ENCODE measurements at places on chromosomes 11 and 22.
A peak's percentile ranks its signal among the peaks of the same experiment; 100 is the strongest.

GRCh38 chr11:110279881-110280280, 16.5 kb downstream of the RDX start:
- no peak for DNase-seq

- no peak for DNase-seq
Measured at GRCh38 chr11:20839231-20839630, 169.8 kb downstream of the NELL1 start.

DNA sequence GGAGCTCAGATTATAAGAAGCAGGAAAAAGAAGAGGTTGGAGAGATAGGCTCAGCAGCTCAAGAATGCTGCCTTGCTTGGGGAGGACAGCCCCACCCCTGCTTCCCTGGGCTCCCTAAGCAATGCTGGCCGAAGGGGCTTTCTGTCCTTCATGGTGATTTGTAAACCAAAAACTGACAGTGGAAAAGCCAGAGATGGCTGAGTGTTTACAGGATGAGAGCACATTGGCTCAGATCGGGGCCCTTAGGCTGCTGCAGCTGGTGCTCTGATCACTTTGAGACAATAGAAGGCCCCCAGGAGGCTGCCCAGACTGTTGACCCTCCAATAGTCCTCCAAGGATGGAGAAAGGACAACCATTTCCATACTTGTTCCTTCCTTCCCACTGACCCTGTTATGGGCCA, 28.8 kb upstream of the AMOTL1 start:
- DNase-seq, result no peak

GRCh38 chr11:83957038-83957900, 671.1 kb upstream of the CCDC90B start:
- DNase-seq, result no peak

DNA sequence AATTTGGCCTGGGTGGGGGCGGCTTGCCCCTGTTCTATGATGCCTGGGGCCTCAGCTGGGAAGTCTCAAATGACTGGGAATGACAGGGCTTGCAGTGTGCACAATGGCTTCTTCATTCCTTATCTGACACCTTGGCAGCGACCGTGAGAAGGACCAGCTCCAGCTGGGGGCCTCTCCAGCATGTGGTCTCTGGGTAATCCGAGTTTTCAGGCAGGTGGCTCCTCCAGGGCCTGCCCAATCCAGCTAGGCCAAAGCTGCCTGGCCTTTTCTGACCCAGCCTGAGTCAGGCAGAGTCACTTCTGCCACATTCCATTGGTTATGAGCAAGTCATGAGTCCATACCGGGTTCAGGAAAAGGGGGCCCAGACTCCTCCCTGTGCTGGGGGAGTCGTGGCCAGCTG, 646.0 kb downstream of the OPCML start:
- DNase-seq, result no peak

GRCh38 chr11:64322925-64323260, 5.0 kb downstream of the PRDX5 start:
- no peak for DNase-seq

DNA sequence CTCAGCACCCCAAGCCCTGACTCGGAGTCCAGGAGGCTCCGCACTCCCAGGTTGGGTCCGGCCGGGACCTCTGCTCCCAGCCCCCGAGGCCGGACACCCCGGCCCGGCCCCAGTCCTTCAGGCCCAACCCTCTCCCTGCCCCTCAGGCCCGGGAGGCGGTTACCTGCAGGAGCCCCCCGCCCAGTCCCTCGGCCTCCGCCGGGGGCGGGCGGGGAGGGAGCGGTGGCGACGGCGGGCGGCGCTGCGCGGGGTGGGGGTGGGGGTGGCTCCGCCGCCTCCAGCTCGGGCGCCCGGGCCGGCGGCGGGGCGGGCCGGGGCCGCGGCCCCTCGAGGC, 310 bp downstream of the TCF20 start:
- DNase-seq, result peak; percentile 28

GRCh38 chr22:17430412-17430811, 61.2 kb downstream of the CECR2 start:
- no peak for DNase-seq

DNA sequence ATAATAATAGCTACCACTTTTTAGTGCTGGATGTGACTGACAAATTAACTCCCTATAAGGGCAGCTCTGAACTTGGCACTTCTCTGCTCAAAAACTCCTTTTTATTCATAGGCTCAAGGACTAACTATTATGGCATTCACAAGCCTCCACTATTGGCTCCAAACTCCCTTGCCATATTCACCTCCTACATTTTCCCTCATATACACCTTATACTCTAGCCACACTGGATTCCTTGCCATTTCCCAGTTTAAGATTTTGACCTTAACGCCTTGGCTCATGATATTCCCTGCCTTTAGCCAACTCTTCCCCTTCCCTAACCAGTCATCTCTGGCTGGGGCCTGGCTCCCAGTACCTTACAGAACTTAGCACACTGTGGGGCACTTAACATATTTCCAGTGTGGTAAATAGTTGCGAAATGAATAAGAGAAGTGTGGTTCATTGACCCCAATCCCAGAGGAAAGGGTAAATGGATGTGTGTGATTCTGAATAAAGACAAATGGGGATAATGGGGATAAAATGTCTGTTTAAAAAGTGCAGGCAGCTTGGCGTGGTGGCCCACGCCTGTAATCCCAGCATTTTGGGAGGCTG, 40.0 kb upstream of the SORL1 start:
- DNase-seq, result no peak

DNA sequence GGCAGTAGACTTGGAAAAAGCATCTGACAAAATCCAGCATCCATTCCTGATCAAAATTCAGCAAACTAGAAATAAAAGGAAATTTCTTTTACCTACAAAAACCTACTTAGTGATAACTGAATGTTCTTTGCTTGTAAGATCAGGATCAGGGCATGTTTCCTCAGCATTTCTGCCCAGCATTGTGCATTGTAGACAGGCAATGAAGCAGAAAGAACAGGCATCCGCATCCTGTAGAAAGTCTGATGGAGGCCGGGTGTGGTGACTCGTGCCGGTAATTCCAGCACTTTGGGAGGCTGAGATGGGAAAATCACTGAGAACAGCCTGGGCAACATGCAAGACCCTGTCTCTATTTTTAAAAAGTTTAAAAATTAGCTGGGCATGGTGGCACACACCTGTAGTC, 32.5 kb upstream of the PANX2 start:
- no peak for DNase-seq

DNA sequence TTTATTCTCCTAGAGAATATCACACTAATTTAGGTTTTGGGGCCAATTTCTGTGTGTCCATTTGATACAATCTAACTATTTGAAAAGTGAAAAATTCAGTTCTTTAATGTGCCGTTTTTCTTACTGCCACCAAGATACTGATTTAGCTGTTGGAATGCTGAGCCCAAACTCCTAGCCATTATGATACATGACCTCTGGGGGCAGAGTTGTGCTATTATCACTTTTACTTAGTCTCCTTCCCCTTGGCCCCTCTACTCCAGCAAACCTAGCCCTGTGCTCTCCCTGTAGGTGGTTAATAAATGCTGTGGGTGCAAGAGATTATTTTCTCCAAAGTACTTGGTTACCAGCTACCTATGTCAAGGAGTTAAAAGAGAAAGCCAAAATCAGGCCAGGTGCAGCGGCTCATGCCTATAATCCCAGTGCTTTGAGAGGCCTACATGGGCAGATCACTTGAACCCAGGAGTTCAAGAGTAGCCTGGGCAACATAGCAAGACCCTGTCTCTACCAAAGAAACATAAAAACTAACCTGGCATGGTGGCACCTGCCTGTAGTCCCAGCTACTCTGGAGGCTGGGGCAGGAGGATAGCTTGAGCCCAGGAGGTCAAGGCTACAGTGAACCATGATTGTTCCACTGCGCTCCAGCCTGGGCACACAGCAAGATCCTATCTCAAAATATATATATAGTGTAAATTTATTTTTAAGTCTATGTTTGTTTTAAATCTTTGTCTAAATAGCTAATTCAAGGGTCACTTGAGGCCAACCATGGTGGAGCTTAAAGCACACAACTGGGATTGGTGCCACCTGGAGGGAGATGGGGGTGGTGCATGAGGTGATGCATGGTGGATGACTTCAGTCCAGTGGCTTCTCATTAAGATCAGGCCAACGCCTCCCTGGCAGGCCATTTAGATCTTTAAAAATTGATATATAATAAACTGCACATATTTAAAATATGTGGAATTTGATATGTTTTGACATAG, 193.2 kb upstream of the PLET1 start:
- DNase-seq, result peak; percentile 34

DNA sequence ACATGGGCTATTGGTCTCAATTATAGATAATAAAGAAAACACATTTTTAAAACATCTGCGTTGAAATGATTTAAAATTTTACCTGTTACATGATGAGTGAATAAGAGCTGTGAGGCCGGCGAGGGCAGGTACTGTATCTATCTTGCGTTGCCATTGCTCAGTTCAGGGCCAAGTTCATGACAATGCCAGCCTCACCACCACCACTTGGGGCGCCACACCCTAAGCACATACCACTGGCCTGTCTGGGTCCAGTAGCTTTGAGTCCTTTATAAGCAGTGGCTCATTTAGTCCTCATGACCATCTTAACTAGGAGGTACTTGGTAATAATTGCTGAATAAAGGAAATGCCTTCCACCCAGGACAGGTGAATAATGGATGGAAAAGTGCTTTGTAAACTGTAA, 14.5 kb upstream of the MB start:
- peak; percentile 20 for DNase-seq

DNA sequence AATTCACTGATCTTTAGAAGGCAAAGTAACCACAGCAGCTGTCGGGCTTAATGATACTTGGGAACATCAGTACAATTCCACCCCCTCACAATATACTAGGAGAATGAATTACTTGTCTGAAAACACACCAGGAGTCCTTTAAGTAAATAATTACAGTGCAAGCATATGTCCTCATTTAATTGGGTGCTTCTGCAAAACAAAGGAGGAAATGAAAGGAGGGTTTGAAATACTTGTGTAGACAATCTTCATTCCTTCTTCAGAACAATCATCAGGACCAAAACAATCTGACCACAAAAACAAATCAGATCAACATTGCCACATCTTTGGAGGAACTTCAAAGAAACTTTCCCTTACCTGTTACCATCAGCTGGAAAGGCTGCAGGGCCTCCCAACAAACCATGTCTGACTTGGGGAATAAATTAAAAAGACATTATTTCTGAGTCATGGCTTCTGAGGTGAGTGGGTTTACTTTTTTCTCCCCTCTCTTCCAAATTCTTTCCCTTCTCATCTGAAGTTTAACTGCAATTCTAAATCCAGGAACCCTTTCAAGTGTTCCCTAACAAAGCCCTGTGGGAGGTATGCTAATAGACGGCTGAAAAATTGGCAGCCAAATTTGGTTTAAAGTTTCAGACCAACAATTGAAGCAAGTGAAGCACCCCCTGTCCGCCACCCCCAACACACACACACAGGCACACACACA, 12.5 kb upstream of the CCDC117 start:
- DNase-seq, result no peak

- DNase-seq, result no peak
Measured at GRCh38 chr22:22893077-22893805, 5.6 kb downstream of the IGLL5 start.

DNA sequence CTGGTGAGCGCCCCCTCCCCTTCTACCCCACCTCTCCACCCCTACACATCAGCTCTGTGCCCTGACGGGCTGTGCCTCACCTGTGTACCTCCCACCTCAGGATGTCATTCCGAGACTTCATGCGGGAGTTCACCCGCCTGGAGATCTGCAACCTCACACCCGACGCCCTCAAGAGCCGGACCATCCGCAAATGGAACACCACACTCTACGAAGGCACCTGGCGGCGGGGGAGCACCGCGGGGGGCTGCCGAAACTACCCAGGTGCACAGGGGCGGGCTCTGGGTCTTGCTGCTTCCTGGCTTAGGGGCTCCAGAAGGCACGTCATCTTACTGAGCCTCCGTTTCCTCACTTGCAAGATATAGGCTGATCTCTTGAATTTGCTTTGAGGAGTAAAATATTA, 6.8 kb downstream of the CAPN1 start:
- no peak for DNase-seq

DNA sequence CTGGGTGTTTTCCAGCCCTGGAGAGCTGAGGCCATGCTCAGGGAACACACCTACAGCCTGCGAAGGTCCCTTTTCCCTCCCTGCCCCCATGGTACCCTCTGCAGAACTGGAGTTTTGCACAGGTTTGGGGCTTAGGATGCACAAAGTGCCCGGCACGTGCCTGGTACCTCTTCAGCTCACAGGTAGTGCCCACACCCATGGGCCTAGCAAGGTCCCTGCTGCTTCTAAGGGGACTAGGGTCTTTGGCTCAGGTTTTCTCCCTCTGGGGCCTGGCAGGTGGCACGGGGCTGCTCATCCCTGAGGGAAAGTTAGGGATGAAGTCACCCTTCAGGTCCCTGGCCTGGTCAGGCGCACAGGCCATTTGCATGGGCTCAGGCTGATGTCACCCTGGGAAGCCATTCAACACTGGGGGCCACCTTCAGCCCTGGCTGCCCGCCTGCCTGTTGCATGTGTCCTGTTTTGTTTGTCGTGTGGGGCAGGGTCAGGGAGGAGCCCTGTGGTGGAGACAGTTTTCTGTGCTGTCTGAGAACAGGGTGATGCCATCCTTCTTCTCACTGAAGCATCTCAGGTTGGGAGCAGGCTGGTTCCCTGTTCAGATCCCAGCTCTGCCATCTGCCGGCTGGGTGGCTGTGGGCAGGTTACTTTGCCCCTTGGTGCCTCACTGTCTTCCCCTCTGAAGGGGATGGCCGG, 68.3 kb upstream of the CRYBB3 start:
- no peak for DNase-seq

DNA sequence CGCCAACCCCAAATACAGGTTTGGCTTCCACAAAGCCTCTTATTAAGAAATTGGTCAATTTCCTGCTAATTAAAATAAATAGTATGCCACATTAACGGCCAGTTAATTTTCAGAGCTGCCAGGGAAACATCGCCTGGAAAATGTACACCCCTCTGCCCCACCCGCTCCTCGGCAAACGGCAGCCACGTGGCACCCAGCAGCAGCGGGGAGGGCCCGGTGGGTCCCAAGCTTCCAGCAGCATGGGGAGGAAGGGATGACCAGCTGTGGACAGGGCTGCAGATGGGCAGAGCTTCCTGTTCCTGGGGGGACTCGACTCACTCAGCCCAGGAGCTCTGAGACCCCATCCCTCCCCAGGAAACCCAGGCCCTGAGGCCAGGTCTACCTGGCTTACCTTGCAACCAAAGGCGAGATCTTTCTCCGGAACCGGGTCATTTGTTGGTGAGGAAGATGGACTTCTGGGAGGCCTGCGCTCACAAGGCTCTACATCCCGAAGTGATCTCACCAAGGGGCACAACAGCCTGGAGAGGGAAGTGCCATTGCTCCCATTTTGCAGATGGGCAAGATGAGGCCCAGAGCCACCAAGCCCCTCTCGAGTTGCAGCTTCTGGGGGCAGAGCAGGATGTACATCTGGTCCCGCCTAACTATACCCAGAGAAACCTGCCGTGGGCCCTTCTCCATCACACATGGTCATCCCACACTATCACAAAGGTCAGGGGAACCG, 68.3 kb downstream of the IGLL1 start:
- DNase-seq, result no peak

- DNase-seq, result no peak
Measured at GRCh38 chr11:6531267-6531752, 34.2 kb downstream of the DNHD1 start.

DNA sequence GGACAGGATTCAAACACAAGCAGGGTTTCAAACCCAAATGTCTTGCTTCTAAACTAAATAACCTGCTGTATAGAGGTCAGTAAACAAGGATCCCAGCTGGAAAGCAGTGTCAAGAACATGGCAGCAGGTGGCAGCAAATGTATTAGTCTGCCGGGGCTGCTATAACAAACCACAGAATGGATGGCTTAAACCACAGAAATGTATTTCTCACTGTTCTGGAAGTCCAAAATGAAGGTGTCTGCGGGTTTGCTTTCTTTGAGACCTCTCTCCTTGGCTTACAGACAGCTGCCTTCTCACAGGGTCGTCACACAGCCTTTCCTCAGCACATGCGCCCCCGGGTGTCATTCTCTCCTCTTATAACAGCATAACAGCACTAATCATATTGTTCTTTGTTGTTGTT, 65.1 kb upstream of the LRRC55 start:
- no peak for DNase-seq

All from activated T-cell treated with anti-CD3 and anti-CD28 coated beads, Interleukin-2, amount 50 U/mL, for 4 hours (primary cell).